Jurkat, Clone E6-1 (cell line): ENCODE measurements at places on chromosomes 2 and 18.

DNA sequence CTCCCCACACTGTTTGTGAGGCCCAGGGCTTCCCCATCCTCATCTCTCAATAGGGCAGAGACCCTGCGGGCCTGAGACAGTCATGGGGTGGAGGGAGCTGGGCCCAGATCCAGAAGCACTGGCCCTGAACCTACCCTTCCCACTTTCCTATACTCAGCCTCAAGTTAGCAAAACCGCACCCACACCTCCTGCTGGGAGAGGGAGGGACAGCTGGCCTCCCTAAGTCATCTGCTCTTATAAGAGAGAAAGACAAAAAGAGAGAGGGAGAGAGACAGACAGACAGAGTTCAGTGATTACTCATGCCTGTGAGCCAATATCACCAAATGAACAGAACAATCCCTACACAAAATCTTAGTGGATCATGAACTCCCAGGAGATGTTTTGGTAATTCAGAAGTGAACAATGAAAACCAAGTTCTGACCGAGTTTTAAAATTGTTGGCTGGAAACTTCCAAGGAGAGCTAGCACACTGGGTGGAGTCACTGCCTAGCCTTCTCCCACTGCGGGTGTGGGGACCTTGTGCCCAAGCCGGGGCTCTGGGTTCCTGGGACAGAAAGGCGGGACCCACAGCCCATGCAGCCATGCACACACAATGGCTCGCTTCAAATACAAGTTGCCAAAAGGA lies 130.5 kb downstream of the PXDN start:
- no peak for DNase-seq

- no peak for DNase-seq
These were observed 207.6 kb upstream of the SMIM21 start for GRCh38 chr18:75635096-75635495.

DNA sequence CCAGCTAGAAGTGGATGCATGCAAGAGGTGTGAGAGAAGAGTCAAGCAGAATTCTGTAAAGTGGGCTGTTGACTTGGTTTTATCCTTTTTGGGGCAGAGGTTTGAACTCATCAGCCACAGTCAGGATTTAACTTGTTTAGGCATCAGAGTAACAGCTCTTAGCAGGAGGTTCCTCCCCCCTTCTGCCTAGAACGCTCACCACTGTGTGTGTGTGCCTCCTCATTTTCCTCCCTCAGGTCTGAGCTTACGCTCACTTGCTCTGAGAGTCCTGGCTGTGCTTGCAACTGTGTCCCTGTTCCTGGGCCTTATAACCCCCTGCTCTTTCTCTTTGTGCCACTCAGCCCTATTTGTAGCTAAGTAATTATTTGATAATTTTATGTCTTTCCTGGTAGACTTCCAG lies 167.9 kb downstream of the TMEM182 start:
- DNase-seq = no peak

DNA sequence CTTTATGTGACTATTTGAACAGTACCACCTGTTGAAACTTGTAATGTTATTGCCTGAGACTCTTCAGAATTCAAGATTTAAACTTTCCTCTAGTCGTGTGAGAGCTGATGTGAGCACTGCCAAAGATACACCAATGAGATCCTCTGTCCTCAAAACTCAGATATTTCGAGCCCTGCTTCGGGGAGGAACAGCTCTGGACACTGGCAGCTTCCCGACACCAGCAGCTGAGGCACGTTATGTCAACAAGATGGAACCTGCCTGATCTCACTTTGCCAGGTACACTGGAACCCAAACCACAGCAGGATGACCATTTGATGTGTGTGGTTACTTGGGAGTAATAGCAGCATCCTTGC lies 319.9 kb upstream of the RBMS1 start:
- DNase-seq = no peak

DNA sequence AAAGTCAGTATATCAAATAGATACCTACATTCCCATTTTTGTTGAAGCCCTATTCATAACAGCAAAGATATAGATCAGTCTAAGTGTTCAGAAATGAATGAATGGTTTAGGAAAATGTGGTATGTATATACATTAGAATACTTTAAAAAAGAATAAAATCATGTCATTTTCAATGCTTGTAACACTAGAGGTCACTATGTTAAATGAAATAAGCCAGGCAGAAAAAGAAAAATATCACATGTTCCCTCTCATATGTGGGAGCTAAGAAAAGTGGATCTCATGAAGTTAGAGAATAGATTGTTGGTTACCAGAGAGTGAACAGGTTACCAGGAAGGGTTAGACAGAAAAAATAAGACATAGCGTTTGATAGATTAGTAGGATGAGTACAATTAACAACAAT lies 1111.0 kb upstream of the SLC39A10 start:
- DNase-seq = no peak

DNA sequence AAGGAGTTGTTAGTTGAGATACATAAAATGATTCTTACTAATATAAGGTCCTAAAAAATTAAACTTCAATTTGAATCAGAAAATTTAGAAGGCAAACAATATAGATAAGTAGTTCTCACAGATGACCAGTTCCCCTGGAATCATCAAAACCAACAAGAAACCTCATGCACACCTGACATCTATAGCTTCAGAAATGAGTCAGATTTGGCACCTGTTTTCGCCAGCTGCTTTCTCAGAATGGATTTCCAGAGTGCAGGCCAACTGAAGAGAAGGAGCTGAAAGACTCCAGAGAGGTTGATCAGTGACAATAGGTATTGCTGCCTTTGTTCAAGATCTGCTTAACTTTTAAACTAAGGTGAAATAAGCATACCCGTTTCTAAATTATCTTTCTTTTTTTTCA lies 192.4 kb downstream of the RDH14 start:
- DNase-seq = no peak

- peak; percentile 41 for DNase-seq
These were observed 23.5 kb upstream of the C18orf32 start for GRCh38 chr18:49510393-49511115.

DNA sequence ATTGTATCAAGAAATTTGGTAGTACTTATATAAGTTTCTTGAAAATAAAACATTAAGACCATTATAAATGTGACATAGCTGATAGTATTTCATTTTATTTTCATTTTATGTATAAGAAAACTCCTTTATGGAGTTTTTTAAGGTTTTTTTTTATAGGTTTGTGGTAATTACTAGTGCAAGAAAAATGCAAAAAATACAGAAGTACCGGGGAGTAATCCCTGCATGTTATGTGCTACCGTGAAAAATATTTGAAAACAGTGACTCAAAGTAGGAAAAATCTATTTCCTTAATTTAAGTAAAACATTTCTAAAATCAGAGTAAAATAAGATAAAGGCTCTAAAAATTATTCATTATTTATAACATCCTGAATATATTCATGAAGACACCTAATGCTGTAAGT lies 21.6 kb downstream of the ZSWIM2 start:
- DNase-seq = no peak

DNA sequence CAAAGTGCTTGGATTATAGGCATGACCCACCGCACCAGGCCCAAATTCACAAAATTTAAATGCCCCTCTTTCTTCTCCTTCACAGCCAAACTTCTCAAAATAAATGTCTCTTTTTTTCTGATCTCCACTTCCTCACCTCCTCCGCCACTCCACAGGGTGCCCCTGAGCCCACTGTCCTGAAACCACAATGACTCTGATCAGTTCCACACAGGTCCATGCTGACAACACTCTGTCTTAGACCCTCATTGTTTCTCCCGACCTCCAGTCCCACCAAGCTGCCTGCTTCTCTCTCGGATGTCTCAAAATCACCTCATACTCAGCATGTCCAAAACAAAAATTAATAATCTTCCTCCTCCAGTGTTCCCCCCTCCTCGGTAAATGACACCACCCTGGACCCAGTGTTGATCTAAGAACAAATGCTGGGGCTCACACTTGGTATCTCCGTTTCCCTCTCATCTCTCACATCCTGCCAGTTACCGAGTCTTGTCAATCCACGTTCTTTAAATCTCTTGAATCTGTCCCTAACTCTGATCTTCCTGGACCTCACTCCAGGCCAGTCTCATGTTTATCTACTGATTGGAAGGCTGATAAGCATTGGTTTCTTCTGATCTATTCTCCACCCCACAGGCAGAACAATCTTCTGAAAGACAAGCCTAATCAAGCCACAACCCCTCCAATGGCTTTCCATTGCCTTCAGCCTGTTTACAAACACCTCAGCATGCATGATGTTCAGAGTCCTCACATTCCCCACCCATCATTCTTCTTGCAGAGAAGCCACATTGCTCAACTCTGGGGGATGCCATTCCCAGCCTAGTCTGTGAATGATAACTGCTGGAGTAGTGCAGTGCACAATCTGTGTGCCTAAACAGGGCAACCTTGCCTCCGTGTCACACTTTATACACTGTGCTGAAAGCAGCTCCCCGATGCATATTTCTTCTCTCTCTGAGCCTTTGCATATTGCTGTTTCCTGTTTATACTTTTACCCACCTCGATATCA lies 12.4 kb upstream of the ANKRD44 start:
- DNase-seq = no peak

GRCh38 chr2:217956586-217957457 lies 46.0 kb downstream of the TNS1 start:
- DNase-seq = no peak

DNA sequence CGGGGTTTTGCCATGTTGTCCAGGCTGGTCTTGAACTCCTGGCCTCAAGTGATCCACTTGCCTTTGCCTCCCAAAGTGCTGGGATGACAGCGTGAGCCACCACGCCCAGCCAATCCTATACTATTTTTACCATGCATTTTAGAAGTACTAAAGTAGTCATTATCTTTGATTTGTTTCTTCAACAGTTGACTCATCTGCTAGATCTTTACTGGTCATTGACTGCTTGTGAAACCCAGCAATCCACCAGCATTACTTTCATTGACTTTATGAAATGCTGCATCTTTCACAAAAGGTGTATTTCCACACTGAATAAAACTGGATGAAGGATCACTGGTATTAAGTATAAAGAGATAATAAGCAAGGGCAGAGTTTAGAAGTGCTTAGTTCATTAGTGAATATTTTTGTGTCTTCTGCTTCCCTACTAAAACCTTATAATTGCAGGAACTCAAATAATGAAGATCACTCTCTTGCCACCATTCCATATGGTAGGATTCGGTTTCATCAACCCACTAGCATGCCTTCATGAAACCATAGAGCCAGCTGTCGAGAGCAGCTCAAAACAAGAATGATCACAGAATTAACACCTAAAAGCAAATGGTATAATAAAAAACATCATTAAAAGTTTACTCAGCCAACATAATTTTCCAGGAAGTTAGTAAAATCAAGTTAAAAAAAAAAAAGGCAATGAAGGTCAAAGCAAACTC lies 33.1 kb downstream of the IRS1 start:
- no peak for DNase-seq

DNA sequence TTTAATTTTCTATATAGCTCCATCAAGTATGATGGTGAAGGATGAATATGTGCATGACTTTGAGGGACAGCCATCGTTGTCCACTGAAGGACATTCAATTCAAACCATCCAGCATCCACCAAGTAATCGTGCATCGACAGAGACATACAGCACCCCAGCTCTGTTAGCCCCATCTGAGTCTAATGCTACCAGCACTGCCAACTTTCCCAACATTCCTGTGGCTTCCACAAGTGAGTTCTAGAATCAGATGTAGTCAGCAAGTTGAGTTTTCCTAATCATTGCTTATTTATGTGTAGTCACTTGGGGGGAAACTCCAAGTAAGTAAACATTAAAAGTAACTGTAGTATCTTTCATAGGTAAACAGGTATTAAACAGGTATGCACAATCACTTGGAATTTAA lies 24.8 kb downstream of the SMAD4 start:
- no peak for DNase-seq

DNA sequence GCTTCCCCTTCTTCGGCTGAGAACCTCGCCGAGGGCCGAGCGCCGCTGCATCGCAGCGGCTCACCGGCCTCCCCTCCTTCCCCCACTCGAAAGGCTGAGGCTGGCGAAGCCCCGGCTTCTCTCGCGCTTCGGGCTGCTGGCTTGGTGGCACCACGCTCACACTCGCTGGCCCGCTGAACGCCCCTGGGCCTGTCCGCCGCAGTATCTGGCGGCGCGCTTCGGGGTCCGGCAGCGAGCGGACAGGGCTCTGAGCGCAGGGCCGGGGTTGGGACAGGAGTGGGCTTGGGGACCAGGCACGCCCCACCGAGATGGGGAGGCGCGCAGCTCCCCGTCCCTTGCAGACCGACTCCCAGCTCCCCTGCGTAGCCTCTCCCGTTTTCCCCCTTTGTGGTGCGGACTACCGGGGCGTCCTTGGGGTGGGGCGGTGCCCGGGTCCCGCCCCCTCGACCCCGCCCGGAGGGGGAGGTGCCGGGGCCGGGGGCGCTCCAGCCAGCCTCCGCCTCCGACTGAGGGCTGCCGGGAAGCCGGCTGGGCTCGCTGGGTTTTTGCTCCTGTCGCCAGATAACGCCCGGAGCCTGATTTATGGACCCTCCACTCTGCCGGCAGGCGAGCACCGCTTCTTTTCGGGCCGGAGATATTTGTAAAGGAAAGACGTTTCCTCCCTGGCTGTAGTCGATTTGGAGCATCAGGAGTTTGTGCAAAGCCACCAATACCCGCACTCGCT lies 3.8 kb downstream of the GBX2 start:
- no peak for DNase-seq

DNA sequence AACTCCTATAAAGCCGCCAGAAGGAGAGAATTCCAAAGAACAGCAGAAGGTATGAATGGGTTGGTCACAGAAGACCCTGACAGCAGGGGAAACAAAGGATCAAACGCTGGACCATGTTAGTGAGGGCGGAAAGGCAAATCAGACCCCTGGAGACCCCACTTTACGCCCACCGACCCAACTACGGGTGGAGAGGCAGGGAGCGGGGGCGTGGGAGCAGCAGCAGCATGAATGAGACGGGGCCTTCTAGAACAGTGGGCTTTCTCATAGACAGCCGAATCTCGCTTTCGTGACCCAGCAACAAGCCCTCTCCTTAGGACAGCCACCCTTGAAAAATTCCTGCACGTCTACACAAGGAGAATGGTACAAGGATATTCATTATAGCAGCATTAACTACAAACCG lies 191.0 kb downstream of the HDAC4 start:
- DNase-seq = no peak

GRCh38 chr18:35311496-35311895 lies 21.5 kb upstream of the ZSCAN30 start:
- no peak for DNase-seq

- DNase-seq = no peak
These were observed 62.0 kb upstream of the KLF7 start for GRCh38 chr2:207227749-207228145.

GRCh38 chr2:153394686-153395085 lies 83.9 kb downstream of the RPRM start:
- no peak for DNase-seq

DNA sequence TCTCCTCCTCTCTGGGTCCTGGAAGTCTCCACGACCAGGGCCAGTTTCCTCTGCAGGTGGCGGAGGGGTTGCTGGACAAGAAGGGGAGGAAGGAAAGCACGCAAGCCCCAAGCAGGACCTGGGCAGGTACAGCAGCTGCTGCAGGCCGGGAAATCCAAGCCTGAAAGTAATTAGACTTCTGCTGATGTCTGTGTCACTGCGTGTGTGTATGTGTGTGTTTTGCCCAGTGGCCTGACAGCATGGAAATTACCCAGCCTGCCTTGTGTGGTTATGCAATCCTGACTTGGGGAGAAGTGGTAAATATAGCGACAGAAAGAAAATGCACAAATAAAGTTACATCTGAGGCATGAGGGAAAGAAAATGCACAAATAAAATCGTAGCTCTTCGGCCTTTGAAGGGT lies 121.8 kb upstream of the ZBTB14 start:
- DNase-seq = no peak
